ENCODE measurements at places on chromosomes 3 and 15.

DNA sequence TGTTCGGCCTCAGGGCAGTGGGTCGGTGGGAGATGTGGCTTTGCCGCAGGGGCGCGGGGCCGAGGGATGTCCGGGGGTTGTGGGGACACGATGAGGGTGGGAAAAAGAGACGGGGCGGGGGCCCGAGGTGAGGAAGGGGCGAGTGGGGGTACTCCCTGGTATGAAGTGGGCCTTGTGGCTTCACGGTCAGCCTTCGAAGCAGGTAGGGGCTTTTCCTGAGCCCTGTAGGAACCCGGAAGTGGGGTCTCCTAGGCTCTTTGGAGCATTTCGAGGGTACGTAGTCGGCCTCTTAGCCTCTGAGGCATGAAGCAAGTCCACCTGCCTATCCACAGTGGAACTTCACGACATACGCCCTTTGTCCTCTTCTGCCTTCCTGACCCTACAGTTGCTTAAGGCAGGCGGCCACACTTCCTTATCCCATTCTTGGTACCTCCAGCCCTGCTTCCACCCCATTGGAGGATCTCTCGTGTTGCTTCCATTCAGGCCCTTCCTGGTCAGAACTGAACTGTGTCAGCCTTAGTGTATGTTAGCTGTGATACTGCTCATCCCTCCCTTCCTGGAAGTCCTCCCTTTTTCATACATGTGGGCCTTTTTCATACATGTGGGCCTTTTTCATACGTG lies 389 bp downstream of the ARPC4 start:
- DNase-seq: no peak

DNA sequence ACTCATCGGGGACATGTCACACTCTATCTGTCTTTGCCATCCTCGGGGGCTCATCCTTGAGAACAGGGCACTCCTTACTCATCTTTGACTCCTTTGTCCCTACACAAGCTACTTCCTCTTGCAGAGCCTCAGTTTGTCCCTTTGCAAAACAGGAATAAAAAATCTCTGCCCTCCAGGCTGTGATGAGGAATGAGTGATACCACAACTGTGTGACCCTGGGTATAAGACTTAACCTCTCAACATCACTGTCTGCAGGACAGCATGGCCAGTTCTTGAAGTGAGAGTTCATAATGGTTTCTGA lies 48.5 kb downstream of the IQSEC1 start:
- DNase-seq: no peak

GRCh38 chr3:64650096-64650622 lies 37.6 kb downstream of the ADAMTS9 start:
- DNase-seq: no peak

DNA sequence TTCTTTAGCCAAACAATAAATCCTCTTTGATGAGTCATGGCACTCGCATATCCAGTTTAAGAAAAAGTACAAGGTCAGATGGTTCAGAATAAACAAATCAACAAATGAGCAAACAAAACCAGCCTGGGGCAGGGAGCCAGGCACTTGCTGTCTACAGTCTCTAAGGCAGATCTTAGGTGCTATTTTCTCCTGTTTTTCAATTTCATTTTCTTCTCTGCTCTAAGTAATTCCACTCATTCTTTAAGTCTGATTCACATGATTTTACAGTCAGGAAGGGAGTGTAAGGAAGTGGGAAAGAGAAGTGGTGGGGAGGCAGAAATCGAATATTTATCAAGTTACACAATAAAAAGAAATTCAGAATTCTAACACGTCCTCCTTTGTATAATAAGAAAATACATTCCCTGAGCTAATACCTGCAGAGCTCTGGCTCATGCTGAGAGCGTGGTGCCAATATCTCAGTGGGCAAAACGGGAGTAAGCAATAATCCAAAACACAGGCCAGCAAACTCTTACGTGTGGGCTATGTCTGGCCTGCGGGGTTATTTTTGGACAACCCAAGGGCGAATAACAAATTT lies 298.6 kb downstream of the ADAMTS17 start:
- no peak for DNase-seq

DNA sequence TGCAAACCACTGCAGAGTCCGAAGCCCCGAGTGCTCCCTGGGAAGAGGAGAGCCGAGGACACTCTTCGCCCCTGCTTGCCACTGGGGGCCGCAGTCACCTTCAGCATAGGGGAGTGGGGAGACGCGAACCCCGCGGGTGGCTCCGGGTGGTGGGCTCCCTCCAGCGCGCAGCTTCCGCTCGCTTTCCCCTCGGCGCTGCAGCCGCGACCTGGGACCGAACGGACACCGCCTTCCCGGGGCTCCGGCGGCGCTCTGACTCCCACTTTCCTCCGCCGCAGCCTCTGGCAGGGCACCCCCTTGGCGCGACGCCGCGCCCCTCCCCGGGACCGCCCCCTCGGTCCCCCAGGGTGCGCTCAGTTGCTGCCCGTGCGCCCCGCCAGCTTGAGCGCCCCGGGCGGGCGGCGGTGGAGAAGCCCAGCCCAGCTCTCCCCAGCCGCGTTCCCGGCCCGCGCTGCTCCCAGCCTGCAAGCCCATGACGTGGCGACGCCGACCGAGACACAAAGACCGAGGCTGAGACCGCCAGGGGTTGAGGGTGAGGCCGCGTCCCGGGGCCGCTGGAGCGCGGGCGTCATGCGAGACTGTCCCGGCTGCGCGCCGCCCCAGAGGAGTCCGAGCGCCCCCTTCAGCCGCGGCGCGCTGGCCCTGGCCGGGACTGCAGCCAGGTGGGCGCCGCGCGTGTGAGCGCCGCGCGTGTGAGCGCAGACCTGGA lies at the start of gene MINAR1:
TSS of gene MINAR1 (plus strand) at position 701 of the 709 bp plus-strand sequence. CDS start 23,812 bp downstream, outside the sequence.
- DNase-seq: peak; percentile 78

DNA sequence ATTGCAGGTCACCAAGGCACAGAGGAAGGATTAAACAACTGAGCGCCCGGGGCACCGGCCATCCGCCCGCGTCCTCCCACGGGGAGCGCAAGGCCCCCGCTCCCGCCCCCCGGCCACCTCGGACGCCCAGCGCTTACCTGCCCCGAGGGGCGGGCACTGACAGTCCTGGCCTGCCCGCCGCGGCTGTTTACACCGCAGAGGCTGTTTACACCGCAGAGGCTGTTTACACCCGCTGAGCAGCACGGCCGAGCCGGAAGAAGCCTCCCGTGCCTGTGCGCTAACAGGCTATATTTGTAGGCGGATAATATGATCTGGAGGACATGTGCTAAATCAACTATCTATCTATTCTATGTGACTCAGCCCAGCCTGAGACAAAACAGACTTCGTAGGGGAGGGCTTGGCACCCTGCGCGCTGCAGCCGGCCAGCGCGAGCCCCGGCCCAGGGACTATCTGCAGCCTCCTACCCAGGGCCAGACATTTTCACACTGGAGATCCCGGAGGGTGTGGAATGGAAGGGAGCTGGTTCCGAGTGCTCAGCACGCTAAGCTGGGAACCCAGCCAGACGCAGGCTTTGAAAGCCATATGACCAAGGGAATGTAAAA lies at the start of gene LRRC2:
TSS of gene LRRC2 (minus strand) at position 263 of the 602 bp plus-strand sequence. CDS start 14,711 bp downstream, outside the sequence.
- DNase-seq: peak; percentile 66

GRCh38 chr3:129123314-129124060 lies 1.9 kb upstream of the RAB43 start:
- DNase-seq: no peak

GRCh38 chr3:31932990-31933389 lies 48.1 kb downstream of the OSBPL10 start:
- DNase-seq: no peak

GRCh38 chr3:148903022-148903442 lies 37.9 kb downstream of the CPA3 start:
- no peak for DNase-seq

DNA sequence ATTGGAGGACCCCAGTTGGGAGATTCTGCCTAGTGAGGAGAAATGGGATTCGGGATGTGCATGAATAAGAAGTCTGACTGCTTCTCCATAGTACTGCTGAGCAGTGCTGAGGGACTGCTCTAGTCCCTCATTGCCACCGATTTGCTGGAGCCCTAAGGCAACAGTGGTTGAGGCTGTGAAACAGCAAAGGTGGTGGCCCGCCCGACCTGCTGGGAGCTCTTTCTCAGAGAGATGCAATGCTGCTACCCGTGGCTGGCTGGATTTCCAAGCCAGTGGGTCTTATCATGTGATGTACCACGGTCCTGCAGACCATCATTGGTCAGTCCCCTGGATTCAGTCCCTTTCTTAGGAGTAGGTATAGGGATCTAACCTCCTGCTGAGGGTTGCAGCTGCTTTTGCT lies 42.6 kb upstream of the GCSAM start:
- no peak for DNase-seq

GRCh38 chr3:80043226-80043625 lies 275.4 kb upstream of the ROBO1 start:
- no peak for DNase-seq

DNA sequence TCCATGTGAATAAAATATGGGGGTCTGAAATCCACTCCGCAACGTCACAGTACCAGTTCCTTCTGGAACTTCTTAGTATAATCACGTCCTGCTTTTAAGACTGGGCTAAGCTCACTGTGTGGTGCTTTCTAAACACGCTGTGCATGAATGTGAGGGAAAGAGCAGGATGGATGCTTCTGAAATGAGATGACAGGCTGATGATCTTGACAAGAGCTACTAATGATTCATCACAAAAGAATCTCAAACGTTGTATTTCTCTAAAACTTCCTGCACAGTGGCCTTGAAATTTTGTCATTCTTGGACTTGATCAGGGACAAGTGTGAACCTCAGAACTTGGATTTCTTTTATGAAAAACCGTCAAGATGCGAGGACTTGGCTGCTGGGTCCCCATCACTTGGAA lies 221.4 kb downstream of the CADPS start:
- DNase-seq: no peak

DNA sequence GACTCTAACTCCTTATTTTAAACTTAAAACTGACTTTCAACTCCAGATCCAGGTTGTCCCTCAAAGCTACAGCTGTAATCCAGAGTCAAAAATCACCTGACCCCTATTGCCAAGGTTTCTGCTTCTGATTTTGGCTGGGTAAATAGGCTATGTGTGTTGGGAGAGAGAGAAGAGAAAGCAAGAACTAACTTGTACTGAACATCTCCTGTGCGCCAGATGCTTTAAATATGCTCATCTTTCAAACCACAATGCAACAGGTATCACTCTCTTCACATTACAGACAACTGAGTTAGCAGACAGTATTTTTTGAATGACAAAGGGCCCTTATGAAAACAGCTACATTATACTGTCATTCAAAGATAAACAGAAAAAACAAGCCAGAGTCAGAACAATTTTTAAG lies 7.0 kb downstream of the WWTR1 start:
- DNase-seq: no peak

DNA sequence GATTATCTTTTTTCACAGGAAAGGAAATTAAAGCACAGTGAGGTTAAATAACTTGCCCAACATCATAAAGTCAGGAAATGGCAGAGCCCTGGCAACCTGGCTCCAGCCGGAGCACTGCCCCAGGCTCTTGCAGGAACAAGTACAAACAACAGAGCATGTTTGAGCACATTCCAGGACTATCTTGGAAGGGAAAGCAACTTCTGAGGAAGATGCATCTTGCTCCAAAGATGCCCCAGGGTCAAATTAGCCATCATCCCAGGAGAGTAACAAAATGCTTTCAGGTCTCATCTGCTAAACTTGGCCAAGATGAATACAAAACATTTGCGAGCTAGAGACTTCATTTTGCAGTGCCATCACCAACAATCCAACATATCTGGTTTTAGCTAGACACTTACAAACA lies 162.4 kb upstream of the LRRN1 start:
- no peak for DNase-seq

- DNase-seq: no peak
Measured at GRCh38 chr3:197064771-197065170, 35.2 kb upstream of the MELTF start.

DNA sequence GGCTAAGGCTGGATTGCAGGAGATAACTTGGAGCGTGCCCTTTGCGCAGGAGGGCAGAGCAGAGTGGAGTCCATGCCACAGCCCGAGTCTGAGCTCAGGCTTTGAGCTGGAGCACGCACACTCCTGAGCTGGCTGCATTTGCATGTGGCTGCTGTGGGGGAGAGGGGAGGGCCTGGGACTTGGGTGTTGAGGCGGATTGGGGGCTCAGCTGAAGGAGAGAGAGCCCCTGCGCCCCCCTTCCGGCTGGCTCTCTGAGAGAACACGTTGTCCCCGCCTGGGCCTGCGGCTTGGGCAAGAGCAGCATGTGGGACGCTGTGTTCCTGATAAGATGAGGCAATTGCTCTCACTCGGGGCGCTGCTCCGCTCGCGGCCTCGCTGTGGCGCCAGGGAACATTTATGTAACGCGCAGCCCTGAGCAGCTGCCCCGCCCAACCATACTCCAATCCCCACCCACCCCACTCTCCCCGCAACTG lies 39.1 kb downstream of the KLF13 start:
- DNase-seq: peak; percentile 81

DNA sequence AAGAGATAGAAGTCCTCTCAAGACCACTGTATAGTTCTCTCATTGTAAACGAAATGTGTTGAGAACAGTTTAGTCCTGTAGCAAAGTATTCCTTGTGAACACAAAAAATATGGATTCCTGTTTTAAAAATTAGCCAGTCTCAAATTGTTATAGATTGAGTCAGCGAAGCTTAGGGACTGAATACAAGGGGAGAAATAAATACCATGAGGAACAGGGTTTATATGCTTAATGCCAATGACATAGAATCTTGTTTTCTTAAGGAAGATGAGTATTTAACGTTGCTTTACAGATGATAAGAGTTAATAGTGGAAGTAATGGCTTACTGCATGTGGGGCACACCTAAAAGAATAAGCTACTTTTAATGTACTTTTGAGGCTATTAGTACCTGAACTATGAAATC lies 37.9 kb downstream of the SETD5 start:
- no peak for DNase-seq

DNA sequence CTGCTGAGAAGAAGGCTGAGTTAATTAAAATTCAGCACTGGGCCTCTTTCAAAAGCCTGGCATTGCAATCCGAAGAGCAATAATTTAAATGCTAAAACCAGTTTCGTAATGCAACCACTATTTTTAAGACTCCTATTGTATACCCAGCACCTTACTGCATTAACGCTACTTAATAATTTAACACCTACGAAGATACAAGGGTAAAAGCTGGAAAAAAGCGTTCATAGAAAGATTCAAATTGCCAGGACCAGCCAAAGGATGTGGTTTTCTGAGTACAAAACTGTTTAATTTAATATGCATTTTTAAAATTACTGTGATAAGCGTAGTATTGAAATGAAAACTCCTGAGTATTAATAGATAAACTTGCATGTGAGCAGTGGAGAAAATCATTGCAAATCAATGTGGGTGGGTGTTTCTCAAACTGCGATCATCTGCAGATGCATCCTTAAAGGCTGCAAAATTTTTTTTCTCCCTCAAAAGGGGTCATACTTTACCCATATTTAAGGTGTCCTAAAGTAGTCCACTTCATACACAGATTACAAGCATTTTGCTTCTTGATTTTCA lies 12.9 kb upstream of the RASGRP1 start:
- no peak for DNase-seq

- DNase-seq: no peak
Measured at GRCh38 chr3:180265551-180265950, 228.8 kb upstream of the PEX5L start.

DNA sequence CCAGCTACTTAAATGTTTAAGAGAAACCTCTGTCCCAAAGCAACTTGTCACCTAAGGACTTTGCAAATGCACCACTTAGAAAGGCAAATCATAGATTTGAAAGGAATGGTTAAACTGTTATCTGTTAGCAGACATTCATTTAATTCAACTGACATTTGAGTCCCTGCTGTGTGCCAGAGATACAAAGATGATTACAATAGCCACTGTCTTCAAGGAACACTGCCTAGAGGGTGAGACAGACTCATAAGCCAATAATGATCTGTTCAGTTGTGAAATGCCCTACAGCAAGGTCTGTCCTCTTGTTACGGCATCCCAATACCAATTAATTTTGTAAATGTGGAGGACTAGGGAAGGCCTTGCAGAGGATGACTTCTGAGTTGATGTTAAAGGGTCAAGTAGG lies 113.1 kb downstream of the ATG7 start:
- DNase-seq: no peak
